ENCODE measurements at places on chromosomes 3 and 15. TPM values are rescaled to one million over a fixed set of nuclear protein-coding genes. Genes with fewer than 3 reads are reported as not detected.

GRCh38 chr3:73966733-73967132, 342.0 kb upstream of the PDZRN3 start:
- DNase-seq: no peak

DNA sequence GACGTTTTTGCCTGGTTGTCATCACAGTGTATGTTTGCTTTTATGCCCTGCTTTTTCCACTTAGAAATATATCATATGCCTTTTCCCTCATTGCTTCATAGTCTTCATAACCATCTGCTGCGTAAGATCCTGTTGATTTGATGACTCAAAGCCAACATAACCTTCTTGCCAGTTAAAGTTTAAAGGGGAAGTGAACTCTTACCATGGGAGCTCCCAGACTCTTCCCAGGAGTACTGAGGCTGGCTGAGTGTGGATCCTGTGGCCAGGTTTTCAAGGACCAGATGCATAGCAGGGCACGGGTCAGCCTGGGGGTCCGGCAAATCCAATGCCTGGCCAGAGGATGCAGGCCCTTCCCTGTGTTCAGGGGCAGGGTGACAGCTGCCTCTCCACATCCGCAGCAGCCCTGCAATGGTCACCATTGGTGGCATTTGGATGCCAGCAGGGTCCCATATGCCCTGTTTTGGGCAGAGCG, 42.0 kb upstream of the SACM1L start:
- DNase-seq: no peak

DNA sequence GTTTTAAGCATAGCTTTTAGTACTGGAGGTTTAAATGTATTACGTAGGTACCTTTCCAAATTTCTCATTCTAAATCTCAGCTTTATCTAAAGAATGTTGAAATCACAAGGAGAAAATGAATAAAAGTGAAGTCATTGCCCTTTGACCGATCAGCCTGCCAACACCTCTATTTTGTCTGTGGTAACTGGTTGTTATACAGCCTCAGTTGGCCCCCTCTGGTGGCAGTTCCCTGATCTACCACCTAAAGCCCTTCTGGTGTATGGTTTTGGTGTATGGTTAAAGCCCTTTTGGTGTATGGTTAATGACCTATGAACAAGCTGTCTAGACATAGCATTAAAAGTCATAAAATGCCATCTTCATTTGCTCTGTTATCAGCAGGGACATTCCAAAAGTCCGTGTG, 378.2 kb upstream of the AZI2 start:
- DNase-seq: no peak

DNA sequence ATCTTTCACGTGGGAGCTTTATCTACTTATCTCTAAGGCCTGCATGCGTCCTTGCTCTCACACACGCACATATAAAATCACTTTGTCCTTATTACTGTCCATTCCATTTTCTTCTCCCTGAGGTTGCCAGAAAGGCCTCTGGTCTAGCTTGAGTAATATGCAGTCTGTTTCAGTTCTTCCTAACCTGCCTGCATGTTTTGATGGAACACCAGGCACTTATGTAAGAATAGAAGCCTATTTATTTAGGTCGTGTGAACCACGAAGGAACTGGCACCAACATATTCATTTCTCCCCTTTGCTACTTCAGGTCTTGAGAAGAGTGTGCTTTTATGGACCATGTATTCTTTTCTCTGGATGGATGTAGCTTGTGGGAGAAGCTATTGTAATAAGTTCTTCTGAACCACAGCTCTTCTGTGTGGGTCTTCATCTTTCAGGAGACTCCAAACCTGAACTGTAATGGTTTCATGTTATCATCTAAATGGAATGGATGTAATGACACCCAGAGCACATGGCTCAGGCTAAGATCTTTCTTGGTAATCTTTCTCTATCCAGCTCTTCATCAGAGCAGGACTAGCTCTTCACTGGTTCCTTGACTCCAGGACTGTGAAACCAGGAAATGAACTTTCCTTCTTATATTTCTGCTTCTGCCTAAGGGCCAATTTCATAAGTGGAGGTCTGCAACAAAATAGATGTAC, 53.8 kb downstream of the UBE2E2 start:
- no peak for DNase-seq

DNA sequence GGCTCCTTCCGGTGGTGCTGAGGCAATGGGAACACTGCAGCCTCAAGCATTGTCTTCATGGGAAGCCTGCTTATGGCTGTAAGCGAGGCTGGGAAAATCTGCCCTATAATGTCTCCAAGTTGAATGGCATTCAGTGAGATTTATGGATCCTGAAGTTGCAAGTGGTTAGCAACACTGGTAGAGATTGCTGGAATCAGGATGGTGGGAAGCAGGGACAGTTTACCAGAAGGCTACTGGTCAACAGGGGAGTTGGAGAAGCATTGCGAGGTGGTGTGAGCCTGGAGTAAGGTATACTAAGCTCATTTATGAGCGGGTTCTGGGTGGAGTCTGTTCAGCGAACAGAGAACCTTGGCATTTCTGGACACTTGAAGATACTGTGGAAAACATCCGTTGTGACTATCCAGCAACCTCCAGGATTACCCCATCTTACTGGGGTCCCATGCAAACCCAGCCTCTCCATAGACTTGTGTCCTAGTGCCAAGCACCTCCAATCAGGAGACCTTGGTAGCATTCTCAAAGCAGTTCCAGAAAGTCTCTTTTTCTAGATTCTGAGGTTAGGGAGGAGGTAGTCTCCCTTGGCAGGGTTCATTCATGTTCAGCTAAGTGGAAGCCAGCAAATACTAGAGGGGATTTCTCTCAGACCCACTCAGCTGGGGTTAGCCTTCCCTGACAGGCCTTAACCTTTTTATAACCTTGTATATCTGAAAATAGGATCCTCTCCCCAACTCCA, 7.3 kb downstream of the RPSA start:
- DNase-seq: no peak

KAT2B gene
- 81.3 TPM for total RNA-seq

DNA sequence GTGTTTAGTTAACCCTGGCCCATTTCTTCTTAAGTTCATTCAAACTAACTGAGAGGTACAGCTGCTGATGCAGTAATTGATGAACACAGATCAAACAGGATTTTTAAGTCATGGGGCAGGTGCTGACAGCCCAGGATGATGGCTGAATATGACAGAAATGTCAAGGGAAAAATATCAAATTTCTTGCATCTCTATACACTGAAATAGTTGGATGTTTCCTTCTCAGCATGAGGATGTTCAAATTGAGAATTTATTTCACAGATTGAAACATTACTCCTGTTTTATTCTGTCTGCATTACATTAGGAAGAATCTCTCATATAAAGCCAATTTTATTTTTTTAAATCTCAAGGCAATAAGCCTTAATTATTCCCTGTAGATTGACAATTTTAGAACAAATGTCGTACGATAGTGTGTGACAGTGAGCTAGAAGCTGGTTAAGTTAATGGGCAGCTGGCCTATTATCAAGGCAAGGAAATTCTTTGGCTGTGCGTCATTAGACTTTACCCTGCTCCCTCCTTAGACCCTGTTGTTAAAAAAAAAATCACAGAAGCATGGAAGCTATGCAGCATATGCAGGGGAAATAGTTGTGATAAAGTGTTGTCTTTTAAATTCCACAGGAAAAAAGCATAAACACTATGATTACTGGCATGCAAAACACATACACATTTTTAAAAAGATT, 183.8 kb upstream of the KCNMB2 start:
- DNase-seq: no peak

CEP152 gene
- 15.3 TPM for total RNA-seq

DNA sequence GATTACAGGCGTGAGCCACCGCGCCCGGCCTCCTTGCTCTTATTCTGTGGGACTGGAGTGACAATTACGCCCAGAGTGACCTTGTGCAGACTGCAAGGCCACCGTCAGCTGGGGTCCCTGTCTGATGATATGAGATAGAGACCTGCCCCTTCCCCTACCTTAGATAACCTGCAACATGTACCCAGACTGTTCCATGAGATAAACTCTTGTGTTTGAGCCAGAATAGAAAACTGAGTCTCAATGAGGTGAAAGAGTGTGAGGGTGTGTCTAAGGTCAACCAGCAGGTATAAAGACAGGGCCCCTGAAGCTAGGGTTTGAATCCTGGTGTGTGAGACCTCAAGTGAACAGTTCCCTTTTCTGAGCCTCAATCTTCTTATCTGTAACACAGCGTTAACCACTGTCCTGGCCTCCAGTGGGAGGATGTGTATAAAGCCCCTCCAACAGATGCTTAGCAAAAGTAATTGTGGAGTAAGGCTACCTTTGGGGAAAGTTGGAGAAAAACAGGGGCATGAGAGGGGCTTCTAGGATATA, 6.0 kb downstream of the TADA3 start:
- no peak for DNase-seq

DNA sequence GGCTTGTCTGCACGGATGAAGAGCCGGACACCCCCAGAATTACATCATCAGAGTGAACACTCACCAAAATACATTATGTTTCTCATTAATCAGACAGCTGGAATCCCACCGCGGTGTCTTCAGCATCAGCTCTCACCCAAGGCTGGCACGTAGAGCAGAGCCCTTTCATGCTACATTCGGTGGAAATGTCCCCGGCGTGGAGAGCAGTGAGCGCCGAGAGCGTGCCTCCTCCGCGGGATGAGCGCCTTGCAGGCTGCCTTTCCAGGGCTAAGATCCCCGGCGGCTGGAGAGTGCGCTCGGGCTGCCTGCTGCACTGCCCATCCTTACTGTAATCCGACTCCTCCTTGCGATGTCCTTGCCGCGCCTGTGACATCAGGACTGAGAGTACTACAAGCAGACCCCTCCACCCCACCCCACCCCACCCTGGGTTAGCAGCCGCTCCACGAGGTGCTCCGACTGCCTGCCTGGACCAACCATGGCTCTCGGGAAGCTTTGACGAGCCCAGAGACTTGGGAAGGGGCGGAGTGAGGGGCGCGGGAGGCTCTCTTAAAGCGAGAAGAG, at the start of gene ZNF385D:
TSS of gene ZNF385D (minus strand) at position 380 of the 561 bp plus-strand sequence. CDS start at position 86, 294 bp downstream.
- DNase-seq: no peak

- no peak for DNase-seq
Measured at GRCh38 chr3:67946436-67946835, 292.0 kb upstream of the SUCLG2 start.

- DNase-seq: no peak
Measured at GRCh38 chr3:19934098-19934566, at the start of gene EFHB. TSS of gene EFHB (minus strand) at chr3:19934217. CDS start at chr3:19934018, 199 bp downstream.

DNA sequence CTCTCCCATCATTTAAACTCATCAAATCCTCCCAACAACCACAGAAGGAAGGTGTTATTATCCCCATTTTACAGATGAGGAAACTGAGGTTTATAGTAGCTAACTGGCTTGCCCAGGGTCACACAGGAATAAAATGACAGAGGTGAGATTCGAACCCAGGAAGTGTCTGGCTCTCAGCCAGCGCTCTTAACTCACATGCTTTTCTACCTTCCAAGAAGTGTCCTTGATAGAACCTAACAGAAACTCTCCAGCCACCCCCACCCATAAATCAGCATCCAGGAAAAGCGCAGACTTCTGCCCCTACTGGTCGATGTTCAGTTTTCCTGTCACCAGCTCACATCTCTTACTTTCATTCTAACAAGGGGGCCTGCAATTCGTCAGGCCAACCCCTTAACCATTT, 51.7 kb downstream of the SPATA12 start:
- DNase-seq: no peak

DNA sequence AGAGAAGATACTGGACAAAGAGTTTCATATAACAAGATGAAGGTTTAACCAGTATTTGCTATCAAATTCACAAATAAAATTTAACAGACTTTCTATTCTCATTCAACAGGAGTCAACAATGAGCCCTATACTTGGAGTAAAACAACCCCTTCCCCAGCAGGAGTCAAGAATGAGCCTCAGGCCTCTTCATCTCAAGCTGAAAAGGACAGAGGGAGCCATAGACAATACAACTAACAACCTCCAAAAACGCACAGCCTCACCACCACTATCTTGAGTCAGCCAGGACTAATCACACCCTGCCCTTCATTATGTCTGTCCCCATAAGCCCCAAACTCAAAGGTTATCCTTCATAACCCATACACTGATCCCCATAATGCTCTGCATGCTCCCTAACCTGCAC, 36.4 kb downstream of the ETFA start:
- DNase-seq: no peak

- DNase-seq: no peak
Measured at GRCh38 chr15:31457631-31458526, 131.2 kb downstream of the KLF13 start.

DNA sequence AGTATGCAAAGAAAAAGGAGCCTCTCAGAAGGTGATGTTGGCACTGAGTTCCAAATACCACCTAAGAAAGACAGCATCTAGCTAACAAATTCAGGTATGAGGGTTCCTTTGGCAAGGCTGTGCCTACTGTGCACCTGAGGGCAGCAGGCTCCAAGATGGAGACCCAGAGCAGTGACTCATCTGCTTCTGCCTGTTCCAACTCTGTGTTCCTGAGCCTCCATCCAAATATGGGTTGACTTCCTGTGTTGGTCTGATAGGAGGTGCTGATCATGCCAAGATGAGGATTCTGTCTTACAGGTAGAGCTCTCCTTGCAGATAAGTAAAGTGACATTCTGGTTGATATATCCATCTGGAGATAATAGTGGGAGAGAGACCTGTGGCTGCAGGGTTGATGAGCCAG, 26.0 kb downstream of the SV2B start:
- no peak for DNase-seq

CRABP1 gene
- total RNA-seq: not detected

- DNase-seq: no peak
Measured at GRCh38 chr3:127483902-127484591, 106.5 kb downstream of the TPRA1 start.

GRCh38 chr3:126777366-126777765, 73.3 kb downstream of the CHCHD6 start:
- no peak for DNase-seq

DNA sequence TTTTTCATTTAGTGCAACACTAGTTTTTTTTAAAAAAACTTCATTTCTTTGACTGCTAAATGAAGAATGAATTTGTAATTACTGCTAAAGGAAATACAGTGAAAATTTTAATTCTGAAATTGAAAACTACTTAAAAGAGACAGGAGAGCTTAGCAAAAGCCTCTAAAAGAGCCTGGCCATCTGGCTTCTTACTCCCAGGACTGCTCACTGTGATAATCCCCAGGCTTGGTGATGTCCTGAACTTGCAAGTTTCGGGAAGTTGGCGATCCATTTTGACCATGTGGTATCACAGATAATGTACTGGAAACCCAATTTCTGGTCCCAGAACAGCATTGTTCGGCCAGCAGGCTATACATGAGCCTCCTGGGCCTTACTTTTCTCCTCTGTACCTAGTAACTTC, 292.1 kb downstream of the FGF12 start:
- DNase-seq: no peak

CILP gene
- total RNA-seq: 0.44 TPM

GRCh38 chr3:26498271-26498670, 124.3 kb upstream of the LRRC3B start:
- DNase-seq: no peak
